ENCODE measurements at places on chromosomes 16 and 17.

GRCh38 chr17:61488878-61489718 lies 36.9 kb downstream of the TBX4 start:
- DNase-seq: no peak

GRCh38 chr16:3696425-3697218 lies 20.7 kb downstream of the TRAP1 start:
- DNase-seq: peak; percentile 84

DNA sequence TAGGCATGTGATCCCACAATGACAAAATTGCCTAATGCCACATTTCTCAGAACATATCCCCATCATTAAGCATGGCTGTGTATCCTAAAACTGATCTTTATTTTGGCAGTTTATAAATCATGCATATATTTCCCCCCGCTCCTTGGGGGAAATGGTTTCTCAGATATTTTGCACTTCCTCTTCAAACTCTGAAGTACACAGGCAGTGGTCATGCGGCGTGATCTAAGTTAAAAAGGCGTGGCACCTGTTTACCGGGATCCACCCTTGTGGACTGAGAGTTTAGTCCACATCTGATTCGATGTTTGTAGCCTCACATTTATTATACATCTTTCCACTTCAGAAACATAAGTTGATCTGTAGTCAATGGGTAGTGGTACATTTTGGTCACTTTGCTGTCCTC lies 51.4 kb downstream of the USP10 start:
- no peak for DNase-seq

GRCh38 chr16:29984137-29984763 lies 10.6 kb downstream of the TAOK2 start:
- DNase-seq: no peak
